ENCODE measurements at places on chromosomes 12 and 14. TPM values are rescaled to one million over a fixed set of nuclear protein-coding genes. Genes with fewer than 3 reads are reported as not detected.

Gene ANAPC7
- 53.2 TPM for total RNA-seq

Gene ITPR2
- 2.7 TPM for total RNA-seq

Gene TTC6
- total RNA-seq: 0.33 TPM

Gene FGF6
- total RNA-seq: not detected

Gene KERA
- not detected for total RNA-seq

Gene KRT83
- total RNA-seq: 4.2 TPM

Gene ZFC3H1
- 17.8 TPM for total RNA-seq

Gene TAS2R7
- total RNA-seq: not detected

Gene NAA25
- 23.1 TPM for total RNA-seq

Gene KRT85
- total RNA-seq: not detected

Gene EML1
- total RNA-seq: 45.4 TPM

Gene DTX1
- 0.31 TPM for total RNA-seq

Gene HOXC5
- 0.53 TPM for total RNA-seq

Gene LGR5
- total RNA-seq: not detected

Gene DUSP6
- total RNA-seq: 9.6 TPM

Gene MGAT4C
- not detected for total RNA-seq

Gene STON2
- 0.93 TPM for total RNA-seq

Gene NXPH4
- 2.7 TPM for total RNA-seq

Gene LRP1-AS
- not detected for total RNA-seq

Gene ACTR10
- 49.2 TPM for total RNA-seq

Gene CCDC198
- total RNA-seq: 3.0 TPM

Gene CPNE6
- total RNA-seq: not detected

Gene GAPDH
- total RNA-seq: 8,736 TPM

Gene SPIC
- not detected for total RNA-seq

Gene C3AR1
- not detected for total RNA-seq

Gene MLH3
- 14.1 TPM for total RNA-seq

Gene NRL
- 0.65 TPM for total RNA-seq

All from A549 treated with ZK216348 at 1 μM for 4 hours (cell line).